ENCODE measurements at places on chromosomes 1 and 21.

DNA sequence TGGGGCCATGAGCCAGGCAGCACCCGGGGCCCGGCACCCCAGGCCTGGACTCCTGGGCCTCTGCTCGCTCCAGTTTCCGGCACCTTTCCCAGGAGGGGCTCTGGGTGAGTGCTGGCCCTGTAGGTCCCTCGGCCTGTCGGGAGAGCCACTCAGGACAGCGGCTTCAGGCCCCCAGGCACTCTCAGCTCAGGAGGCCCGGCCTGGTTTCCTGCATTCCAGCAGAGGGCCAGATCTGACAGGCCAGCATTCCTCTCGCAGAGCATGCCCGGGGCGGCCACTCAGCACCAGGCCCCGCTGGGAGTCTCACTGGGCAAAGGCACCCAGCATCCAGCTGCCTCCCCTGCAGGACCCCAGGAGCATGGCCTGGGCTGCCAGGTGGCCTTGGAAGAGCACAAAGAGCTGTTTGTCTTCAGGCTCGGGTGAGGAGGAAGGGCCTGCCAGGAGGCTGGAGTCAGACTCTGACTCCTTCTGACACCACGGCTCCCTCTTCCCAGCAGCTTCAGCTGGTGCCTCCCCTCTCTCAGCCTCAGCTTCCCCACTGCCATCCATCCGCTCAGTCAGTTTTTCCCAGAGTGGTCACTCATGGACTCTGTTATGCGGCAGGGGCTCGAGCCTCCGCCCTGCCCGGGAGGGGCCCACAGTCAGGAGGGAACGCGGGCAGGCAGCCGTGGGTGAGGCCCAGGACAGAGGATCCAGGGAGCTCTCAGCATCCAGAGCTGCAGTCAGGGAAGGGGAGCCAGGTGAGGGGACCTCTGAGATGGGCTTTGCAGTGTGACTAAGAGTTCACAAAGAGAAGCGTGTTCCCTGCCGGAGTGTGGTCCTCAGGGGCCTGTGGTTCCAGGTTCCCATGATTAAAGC, 51.7 kb downstream of the WNT9A start:
- DNase-seq = no peak

- peak; percentile 57 for DNase-seq
These were observed 109.4 kb downstream of the NAV1 start for GRCh38 chr1:201648066-201648906.

DNA sequence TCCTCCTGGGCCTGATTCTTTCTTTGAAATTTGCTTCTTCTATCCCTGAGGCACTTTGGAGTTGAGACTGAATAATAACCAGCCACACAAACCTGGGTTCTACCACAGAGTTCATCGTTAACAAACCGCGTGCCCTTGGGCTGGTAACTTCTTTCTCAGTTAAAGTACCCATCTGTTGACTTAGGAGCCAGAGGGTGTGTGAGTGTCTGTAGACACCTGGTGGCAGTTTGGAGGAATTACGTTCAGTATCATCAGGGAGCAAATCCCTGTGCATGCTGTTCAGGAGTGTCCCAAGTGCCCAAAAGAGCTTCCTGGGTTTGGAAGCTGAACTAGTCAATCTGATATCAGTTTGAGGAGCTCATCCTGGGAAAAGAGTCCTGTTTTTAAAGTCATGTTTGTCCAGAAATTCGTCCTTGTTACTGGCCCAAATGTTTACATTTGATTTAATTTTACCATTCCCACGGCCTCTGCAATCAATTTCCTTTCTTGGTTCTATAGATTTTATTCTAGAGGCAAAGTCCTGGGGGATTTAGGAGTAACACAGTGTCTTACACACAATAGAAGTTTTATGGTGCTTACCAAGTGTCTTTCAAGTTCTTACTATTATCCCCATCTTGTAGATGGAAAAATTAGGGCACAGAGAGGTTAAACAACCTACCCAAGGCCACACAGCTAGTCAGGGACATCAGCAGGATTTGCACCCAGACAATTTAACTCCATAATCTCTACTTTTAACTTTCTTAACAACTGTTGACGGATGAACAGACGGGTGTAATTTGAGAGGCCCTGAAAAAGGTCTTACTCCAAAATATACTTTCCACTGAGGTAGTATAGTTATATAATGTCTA, 26.7 kb upstream of the RPTN start:
- DNase-seq = peak; percentile 29

DNA sequence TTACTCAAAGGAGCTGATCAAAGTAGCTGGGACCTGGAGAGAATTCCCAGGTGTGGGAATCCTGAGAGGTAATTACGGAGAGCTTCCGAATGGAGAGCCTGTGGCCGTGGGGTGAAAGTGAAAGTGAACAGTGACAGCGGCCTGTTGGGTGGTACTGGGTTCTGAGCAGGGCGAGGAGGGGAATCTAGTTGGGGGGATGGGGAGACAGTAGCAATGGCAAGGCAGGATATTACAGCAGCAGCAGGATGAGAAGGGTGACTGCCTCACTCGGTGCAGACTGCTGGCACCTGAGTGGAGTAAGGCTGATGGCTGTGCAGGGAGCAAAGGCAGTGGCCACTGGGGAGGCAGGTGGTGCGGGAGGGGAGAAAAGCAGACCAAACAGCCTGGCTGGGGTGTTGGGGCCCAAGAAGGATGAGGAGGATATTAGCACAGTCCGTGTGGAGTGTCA, 70.3 kb upstream of the PRDX6 start:
- DNase-seq = no peak

GRCh38 chr21:39705849-39706248, 39.1 kb upstream of the IGSF5 start:
- DNase-seq = no peak

DNA sequence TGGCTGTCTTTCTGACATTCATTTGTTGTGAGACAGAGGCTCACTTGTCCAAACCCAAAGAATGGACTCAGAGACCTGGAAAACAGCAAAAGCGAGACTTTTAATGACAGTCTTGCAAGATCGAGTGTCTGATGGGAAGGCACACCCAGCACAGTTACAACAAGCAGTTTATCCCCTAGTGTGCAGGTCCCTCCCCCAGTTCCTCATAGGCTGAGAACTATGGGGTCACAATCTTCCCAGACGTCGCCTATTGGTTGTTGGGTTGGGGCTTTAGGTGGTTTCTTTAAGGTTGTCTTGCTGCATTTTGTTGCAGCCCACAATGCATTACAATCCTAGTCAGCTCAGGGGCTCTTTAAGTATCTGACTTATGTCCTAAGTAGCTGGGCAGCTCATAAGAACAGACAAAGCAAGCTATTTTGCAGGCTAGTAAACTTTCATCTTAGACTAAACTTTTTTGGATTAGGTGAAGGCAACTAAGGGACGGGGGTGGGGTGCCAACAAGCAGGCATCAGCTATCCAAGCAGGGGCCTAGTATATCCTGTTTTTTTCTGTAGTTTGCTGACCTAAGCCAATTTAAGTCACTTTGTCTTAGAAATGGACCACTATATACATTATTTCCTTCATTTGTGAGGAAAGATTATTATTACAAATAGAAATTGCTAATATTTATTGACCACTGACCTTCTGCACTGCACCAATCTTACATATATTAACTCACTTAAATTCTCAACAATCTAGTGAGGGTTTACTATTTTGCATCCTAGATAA, 151.8 kb downstream of the SETD4 start:
- no peak for DNase-seq

- DNase-seq = no peak
These were observed 152.2 kb upstream of the RUNX1 start for GRCh38 chr21:35201288-35201687.

- DNase-seq = no peak
These were observed 145.6 kb downstream of the NFIA start for GRCh38 chr1:61227857-61228550.

DNA sequence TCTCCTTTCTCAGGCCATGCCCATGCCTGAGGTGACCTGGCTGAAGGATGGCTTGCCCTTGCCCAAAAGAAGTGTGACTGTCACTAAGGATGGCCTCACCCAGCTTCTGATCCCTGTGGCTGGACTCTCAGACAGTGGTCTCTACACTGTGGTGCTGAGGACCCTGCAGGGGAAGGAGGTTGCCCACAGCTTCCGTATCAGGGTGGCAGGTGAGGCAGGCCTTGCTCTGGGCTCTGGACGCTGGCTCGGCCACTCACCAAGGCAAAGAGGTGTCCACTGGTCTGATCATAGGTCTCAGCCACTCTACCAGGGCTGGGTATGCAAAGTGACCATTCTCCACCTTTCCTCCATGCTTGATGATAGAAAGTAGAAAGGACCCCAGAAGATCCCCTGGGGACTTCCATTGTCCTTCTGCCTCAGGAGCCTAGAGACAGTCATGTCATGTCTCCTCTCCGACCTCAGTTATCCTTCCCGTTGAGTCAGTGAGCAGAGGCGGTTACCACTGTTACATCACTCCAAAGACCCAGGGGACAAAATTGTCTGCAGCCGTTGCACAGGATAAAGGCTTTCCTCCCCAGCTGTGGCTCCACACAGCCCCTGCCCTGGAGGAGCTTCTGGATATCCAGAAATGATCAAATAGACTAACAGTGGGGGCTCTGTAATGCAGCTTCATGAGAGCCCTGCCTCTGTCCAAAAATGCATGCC, 34.2 kb downstream of the IGFN1 start:
- no peak for DNase-seq

DNA sequence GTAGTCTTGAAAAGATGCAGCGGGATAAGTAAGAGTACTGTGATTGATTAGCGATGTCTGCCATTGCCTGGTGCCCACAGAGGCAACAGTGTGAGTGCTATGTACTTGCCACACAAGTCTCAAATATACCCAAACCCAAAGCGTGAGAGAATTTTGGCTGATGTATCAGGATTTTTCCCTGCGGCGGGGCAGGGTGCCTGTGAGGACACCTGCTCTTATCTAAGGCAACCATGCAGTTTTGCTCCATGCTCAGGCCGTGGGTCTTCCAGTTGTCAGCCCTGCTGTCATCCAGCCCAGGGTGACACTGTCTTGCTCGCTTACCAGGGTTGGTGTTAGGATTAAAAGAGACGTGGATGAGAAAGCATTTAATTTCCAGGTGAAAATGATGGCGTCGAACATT, 202.7 kb downstream of the PTPRU start:
- DNase-seq = no peak

GRCh38 chr21:42195378-42196031, 23.4 kb upstream of the ABCG1 start:
- no peak for DNase-seq

DNA sequence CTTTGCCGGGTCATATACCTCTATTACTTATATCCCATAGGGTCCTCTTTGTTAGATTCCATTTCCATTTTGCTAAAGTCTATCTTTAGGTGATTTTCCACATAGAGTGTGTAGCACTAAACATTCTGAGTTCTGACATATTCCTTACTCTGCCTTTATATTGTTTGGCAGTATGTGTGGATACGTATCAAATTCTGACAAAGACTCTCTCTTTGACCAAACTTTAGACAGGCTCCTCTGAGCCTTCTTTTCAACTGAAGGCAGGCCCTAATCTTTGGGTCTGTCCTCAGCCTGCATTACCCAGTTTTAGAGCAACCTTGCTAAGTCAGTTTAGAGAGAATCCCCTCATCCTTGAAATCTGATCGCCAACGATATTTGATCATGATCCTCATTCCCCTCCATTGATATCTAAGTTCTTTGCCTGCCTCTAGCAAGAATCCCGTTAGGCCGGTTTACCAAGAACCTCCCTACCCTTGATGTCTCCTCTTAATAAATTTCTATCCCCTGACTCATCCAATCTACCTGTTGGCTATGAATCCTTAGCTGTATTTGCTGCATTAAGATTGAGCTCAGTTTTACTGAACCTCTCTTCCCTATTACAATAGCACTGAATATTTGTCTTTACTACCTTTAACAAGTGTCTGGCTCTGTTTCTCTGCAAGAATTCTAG, 10.4 kb upstream of the PPT1 start:
- DNase-seq = no peak

DNA sequence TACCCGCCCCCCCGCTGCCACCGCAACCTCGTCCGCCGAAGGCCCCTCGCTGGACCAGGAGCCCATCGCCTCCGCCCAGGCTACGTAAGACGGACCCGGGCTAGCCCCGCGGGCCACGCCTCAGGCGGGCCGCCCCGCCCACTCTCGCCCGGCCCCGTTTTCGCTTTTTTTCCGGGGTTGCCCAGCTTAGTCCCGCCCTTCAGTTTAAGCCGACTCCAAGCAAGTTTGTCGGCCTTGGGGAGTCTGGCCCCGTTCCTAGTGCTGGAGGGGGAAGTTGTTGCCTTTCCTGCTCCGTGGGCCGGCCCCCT, 3.0 kb downstream of the RUSC1 start:
- peak; percentile 79 for DNase-seq

Data from AG09319 (cell line).